ENCODE measurements at places on chromosomes 7 and 10. TPM values are rescaled to one million over a fixed set of nuclear protein-coding genes. Genes with fewer than 3 reads are reported as not detected.

The SEMA3D gene
- 4.0 TPM for total RNA-seq

DNA sequence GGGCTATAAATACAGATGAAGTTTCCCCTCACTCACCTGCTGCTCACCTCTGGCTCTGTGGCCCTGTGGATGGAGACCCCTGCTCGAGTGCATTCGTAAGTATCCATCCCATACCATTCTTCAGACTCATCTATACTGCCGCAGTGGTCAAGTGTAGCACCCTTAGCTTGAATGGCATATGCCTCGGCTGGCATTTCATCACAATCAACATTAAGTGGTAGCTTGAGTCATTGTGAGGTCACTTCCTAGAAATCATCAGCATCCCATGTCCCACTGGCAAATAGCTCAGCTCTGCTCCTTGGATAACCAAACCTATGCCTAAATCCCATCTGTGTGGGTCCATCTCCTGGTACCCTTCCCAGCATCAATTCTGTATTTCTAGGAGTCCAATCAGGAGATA lies 38.2 kb downstream of the MDH2 start:
- peak; percentile 66 for DNase-seq

The TAS2R41 gene
- total RNA-seq = not detected

The SAP25 gene
- total RNA-seq = not detected

DNA sequence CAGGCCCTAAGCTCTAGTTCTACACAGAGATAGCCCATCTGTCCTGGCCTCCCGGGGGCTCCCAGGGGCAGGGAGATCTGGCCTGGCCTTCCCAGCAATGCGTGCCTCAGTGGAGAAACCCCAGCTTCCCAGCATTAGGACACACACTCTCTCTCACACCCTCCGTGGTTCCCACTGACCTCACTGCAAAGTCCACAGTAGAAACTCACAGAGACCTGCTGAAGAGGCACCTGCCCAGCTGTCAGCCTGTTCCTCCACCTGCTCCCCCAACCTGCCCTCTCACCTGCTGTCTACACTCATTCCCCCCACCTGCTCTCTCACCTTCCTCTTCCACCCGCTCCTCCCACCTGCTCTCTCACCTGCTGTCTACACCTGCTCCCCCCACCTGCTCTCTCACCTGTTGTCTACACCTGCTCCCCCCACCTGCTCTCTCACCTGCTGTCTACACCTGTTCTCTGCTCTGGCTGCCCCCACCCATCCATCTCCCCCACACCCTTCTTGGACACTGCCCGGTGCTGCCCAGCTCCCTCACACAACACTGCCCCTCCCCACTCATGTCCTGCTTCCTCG lies 21.1 kb upstream of the PFKP start:
- DNase-seq = no peak
